Naive thymus-derived CD8-positive, alpha-beta T cell (primary cell): ENCODE measurements at places on chromosomes 3 and 15.
A peak's percentile ranks its signal among the peaks of the same experiment; 100 is the strongest.

GRCh38 chr3:43287500-43287873 is 1.1 kb downstream of the SNRK start:
- no peak for DNase-seq
- peak overlapping the region; percentile 95 for H3K27ac ChIP-seq
- no peaks in the 10 kb centered on the region for H3K27me3 ChIP-seq
- H3K4me3 ChIP-seq = peak overlapping the region; percentile 94

DNA sequence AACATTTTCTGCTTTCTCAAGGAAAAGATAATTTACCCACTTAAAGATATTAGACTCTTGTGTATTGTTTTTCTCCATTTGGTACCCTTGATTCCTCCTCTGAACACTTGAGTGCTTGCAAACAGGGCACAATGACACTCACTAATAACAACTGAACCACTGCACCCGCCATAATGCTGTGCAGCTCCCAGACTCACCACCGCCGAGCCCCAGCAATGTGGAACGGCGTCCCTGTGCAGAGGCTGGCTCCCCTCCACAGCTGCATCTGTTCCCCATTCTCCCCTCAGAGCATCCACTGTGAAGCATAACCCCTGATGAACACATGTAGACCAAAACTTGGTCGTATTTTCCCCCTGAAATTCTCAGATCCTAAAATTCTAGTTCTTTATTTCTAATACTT is 276.2 kb upstream of the PLSCR5 start:
- no peak overlapping the region for H3K4me3 ChIP-seq
- no peaks in the 10 kb centered on the region for H3K36me3 ChIP-seq
- no peaks in the 10 kb centered on the region for H3K27me3 ChIP-seq
- no peak overlapping the region for H3K27ac ChIP-seq
- DNase-seq = no peak
- H3K4me1 ChIP-seq = no peaks in the 10 kb centered on the region

DNA sequence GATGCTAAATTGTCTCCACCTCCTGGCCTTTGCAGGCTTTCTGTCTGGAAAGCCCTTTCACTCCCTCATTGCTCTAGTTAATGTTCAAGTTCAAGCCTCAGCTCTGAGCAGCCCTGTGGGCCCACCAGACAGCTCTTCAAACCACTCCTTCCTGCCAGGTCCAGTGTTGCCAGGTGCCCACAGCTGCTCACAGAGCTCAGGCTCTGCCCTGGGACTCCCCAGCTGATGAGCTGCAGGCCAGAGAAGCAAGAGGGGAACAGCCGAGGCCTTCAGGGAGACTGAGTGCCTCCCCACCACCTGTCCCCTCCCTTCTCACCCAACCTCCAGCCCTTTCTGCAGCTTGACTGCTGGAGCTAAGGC is 1.3 kb upstream of the ZBTB47 start:
- no peaks in the 10 kb centered on the region for H3K36me3 ChIP-seq
- H3K4me1 ChIP-seq = peaks cover 7% of the 10 kb centered on the region
- no peak overlapping the region for H3K27ac ChIP-seq
- no peaks in the 10 kb centered on the region for H3K27me3 ChIP-seq
- DNase-seq = no peak

GRCh38 chr15:39124553-39125171 is 456.2 kb upstream of the THBS1 start:
- no peak for DNase-seq
- no peak overlapping the region for H3K27ac ChIP-seq
- peaks cover 12% of the 10 kb centered on the region for H3K27me3 ChIP-seq
- H3K4me3 ChIP-seq = no peak overlapping the region

- no peak overlapping the region for H3K27ac ChIP-seq
- H3K27me3 ChIP-seq = no peaks in the 10 kb centered on the region
- no peak for DNase-seq
- H3K36me3 ChIP-seq = peaks cover 26% of the 10 kb centered on the region
- H3K4me3 ChIP-seq = no peak overlapping the region
Observed at GRCh38 chr15:82839136-82839535, 29.7 kb downstream of the WHAMM start.

- peaks cover 12% of the 10 kb centered on the region for H3K4me1 ChIP-seq
- H3K27ac ChIP-seq = no peak overlapping the region
- no peak for DNase-seq
- H3K27me3 ChIP-seq = no peaks in the 10 kb centered on the region
- no peak overlapping the region for H3K4me3 ChIP-seq
Observed at GRCh38 chr3:49924683-49925082, 4.9 kb downstream of the MON1A start.

DNA sequence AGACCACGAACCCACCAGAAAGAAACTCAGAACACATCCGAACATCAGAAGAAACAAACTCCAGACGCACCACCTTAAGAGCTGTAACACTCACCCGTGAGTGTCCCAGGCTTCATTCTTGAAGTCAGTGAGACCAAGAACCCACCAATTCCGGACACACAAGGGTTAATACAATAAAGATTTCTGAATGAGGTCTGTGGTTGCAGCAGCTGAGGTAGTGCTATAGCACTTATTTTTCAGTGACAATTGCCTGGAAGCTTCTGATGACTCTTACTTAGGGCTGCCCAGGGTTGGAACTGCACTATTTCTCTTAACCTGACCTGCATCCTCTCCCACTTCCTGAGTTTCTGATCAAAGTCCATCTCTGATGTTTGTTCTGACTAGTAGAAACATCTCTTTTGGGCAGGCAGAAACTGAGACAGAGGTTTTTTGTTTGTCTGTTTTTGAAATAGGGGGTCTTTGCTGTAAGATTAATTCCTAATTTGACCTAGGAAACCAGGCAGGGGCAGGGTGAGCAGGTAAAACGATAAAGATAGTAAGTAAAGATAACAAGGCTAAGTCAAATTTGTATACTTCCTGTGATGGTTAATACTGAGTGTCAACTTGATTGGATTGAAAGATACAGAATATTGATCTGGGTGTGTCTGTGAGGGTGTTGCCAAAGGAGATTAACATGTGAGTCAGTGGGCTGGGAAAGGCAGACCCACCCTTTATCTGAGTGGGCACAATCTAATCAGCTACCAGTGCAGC is 169.1 kb downstream of the GAP43 start:
- peaks cover 22% of the 10 kb centered on the region for H3K4me1 ChIP-seq
- H3K36me3 ChIP-seq = no peaks in the 10 kb centered on the region
- peak overlapping the region; percentile 94 for H3K27ac ChIP-seq
- no peaks in the 10 kb centered on the region for H3K27me3 ChIP-seq
- peak; percentile 10 for DNase-seq
- H3K4me3 ChIP-seq = peak overlapping the region; percentile 56

DNA sequence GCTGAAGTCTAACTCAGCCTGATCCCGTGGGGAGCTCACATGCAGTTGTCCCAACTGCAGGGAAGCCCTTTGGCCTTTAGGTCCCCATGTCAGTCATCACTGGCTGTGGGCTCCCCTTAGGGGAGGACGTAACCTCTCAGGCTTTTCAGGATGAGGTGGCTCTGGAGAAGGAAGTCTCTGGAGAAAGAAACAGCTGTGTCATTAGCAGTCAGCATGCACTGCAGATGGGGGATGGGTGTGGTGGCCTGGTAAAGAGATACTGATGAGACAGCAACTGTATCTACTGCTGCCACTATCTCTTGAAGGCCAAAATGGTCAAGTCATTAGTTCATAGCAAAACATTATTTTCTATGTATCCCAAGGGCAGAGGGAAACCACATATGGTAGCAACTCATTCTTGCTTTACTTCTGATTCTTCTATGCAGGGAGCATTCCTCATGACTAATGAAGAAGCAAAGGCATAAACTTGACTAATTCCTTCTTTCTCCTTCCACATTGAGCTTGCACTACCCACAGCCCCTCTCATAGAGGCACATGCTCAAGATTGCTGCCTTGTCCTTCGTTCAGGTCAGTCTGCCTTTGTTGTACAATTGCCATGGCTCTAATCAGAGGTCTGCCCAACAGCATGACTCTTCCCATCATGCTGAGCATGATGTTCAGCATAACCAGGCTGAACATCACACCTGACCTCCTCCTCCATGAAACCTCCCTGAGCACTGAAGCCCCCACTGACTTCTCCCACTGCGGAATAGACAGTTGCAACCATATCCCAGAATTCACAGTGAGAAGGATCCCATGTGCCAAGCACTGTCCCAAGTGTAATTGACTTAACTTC is 47.8 kb upstream of the TMEM158 start:
- DNase-seq = no peak
- peaks cover 30% of the 10 kb centered on the region for H3K27me3 ChIP-seq
- no peaks in the 10 kb centered on the region for H3K4me1 ChIP-seq
- H3K36me3 ChIP-seq = peaks cover 32% of the 10 kb centered on the region

DNA sequence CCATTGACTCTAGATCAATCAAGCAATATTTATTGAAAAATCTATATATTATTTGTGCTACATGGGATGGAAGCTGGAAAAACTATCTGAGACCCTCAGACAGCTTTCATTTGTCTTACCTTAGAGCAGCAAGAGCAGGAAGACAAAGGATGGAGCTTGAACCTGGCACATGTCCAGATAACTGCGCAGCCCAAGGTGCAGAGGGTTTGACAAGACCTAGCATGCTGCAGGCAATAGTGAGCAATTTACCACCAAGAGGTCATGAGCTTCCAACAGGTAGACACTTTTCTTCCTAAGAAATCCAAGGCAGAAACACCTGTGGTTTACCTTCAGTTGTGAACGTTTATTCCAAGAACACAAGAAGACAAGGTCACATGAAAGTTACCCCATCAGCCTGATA is 214.7 kb upstream of the NECTIN3 start:
- no peaks in the 10 kb centered on the region for H3K4me1 ChIP-seq
- DNase-seq = no peak
- no peak overlapping the region for H3K4me3 ChIP-seq
- no peak overlapping the region for H3K27ac ChIP-seq
- H3K36me3 ChIP-seq = no peaks in the 10 kb centered on the region
- H3K27me3 ChIP-seq = no peaks in the 10 kb centered on the region

GRCh38 chr3:131933665-131934064 is 101.1 kb downstream of the CPNE4 start:
- H3K4me1 ChIP-seq = no peaks in the 10 kb centered on the region
- H3K27me3 ChIP-seq = peaks cover 6% of the 10 kb centered on the region
- DNase-seq = no peak
- no peak overlapping the region for H3K4me3 ChIP-seq
- no peak overlapping the region for H3K27ac ChIP-seq

GRCh38 chr3:55183201-55183600 is 255.3 kb upstream of the LRTM1 start:
- H3K4me3 ChIP-seq = no peak overlapping the region
- H3K27ac ChIP-seq = no peak overlapping the region
- no peak for DNase-seq
- no peaks in the 10 kb centered on the region for H3K36me3 ChIP-seq

DNA sequence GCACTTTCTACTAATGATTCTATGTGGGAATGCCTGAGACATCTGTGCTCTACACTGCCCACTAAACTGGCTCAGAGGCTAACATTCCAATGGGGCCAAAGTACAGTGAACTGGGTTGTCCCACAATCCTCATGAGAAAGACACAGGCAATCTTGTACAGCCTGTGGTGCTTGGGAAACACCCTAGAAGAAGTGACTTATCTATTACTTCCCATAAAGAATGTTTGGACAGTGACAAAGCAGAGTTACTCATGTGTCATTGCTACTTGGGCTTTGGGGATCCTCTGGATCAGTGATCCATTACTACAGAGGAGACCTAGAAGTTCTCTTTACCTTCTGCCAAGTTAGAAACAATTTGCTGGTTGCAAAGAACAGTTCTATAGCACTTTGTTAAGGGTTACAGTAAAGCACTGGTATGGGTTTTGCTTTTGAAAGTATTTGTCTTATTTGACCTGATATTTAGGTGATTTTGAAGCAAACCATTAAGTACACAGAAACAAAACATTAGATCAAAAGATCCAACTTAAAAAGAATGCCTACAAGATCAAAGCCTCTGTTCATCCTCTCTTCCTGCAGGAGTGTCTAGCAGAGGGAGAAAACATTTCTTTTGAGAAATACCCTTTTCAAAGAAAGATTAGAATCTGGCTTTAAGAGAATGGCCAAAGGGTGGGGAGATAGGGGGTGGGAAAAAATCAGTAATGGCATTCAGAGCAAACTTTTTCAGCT is 75.8 kb downstream of the CTNNB1 start:
- H3K36me3 ChIP-seq = peaks cover 46% of the 10 kb centered on the region
- peaks cover 3% of the 10 kb centered on the region for H3K4me1 ChIP-seq
- no peak for DNase-seq
- H3K27me3 ChIP-seq = no peaks in the 10 kb centered on the region

DNA sequence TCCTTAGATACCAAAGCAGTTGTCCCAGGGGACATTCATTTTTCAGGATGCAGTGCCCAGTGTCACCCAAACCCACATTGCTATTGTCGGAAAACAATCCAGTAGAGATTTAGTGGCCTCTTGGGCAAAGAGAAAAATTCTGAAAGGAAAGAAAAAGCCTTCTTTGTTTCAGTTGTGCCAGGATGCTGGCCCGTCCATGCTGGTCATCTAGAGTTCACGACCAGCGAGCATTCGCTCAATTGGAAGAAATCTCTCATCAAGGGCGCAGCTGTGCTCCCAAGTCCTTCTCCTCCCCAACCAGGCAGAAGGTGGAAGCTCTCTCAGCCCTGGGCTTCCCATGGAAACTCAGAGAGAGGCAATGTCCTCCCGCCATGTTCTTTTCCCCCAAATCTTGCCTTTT is 123.7 kb downstream of the MTHFS start:
- H3K27ac ChIP-seq = no peak overlapping the region
- no peak for DNase-seq
- H3K27me3 ChIP-seq = peaks cover 13% of the 10 kb centered on the region
- H3K4me1 ChIP-seq = no peaks in the 10 kb centered on the region

DNA sequence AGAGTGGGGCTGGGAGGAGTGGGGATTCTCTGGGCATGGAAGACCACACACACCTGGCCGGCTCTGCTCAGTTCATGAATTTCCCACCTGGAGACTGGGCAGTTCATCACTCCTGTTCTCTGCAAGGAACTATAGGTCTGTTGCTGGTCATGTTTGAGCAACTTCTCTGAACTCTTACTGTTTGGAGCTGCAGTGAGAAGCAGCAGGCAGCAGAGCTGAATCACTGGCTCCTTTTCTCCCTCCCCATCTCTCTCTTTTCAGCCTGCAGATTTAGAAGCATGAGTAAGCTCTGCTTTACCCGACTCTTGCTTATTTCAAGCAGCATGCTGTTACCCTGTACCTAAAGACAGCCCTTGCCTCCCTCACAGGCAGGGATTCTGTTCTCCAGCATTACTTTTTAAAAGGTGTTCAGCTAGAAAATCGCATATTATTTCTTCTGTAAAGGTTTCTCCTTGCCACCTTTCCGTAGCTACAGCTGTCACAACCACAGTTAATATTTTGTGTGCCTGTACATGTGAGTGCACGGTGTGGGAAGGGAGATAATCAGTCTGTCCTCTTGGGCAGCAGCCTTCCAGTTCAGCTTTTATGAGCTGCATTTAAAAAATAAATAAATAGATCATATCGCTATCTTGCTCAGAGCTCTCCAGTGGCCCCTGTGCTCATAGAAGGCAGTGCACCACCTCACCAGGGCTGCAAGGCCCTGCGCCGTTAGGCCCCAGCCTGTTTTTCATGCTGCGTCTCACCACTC is 131.6 kb downstream of the CHCHD6 start:
- H3K4me3 ChIP-seq = no peak overlapping the region
- H3K4me1 ChIP-seq = no peaks in the 10 kb centered on the region
- no peak for DNase-seq
- no peaks in the 10 kb centered on the region for H3K27me3 ChIP-seq
- peaks cover 16% of the 10 kb centered on the region for H3K36me3 ChIP-seq
